ENCODE measurements at places on chromosomes 4 and X.

- DNase-seq: no peak
These were observed 138.7 kb upstream of the LIMCH1 start for GRCh38 chr4:41399231-41399630.

DNA sequence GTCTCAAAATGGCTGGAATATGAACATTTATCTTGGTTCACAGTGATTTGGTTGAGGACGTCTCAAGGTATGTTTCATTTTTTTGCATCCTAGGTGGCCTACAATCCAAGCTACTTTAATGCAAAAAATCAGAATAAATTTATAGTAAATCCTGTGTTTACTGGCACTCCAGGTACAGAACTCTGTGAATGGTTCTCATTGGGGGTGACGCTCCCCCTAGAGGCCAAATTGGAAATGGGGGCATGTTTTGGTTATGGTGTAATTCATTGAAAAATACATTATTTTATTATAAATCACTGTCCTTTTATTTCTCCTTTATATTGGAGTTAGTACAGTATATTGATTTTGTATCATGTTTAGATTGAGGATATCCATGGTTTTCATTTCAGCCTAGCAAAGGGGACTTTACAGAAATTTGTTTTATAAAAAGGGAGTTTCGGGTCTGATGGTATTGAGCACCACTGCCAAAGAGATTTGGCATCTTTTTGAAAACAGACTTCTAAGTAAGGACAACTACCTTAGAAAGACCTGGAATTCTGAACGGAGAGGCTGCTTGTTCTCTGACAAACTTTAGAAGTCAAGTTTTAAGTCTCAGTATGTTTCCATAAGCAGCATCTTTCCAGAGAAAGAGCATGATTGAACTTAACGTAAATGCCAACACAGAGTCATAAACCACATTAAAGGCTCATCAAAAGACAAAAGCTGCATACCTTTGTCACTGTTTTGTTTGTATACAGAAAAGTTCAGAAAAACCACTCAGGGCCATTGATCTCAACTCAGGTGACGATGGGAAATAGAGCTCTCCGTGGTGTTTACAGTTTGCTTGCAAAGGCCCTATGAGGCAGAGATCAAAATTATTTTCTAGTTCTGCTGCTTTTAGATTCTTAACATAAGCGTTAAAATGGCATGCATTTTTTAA, 19.4 kb downstream of the MTM1 start:
- DNase-seq: no peak

GRCh38 chrX:103442536-103442901, 66.2 kb downstream of the BEX3 start:
- no peak for DNase-seq

GRCh38 chr4:64360664-64361398, 48.4 kb downstream of the TECRL start:
- DNase-seq: no peak

DNA sequence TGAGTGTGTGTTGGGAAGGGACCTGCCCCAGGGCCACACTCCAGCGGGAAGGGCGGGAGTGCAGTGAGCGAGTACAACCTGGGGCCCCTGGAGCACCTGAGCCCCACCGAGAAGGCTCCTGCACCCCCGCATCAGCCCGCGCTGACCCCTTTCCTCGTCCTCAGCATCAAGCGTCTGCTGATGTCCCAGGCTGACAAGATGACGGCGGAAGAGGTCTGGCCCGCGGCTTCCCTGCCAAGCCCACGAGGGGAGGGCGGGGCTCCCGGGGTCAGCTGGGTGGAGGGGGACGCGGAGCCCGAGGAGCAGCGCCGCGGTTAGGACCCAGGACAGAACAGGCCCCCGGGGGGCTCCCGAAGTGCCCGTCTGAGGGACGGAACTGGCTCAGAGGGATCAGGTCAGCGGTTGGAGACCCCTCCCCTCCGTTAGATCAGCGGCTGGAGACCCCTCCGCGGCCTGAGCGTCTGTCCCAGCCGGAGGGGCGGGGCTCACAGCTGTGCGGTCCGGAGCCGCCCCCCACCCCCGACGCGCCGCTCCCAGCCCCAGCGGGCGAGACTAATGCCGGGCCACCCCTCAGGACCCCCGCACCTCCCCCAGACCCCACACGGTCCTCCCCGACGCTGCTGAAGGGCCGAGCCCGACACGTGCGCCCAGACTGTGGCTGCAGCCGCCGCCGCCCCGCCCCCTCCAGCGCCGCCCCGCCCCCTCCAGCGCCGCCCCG, 6.7 kb downstream of the MYL5 start:
- DNase-seq: peak; percentile 66

DNA sequence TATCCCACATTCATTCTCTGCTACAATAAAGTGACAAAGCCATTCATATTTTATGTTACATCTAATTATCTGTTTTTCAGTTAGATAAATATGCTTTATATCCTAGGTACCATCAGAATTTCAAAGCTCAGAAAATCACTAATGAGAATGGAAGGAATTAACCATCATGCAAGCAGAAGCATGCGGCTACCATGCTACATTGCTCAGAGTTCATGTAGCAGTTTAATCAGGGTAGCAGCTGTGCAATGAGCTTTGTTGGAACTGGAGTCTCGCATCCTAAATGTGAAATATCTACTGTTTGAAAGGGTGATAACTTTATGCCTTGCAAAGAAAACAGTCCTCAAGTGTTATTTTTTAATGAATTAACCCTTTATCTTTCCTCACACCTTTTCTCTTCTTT, 77.5 kb downstream of the SNCA start:
- no peak for DNase-seq

DNA sequence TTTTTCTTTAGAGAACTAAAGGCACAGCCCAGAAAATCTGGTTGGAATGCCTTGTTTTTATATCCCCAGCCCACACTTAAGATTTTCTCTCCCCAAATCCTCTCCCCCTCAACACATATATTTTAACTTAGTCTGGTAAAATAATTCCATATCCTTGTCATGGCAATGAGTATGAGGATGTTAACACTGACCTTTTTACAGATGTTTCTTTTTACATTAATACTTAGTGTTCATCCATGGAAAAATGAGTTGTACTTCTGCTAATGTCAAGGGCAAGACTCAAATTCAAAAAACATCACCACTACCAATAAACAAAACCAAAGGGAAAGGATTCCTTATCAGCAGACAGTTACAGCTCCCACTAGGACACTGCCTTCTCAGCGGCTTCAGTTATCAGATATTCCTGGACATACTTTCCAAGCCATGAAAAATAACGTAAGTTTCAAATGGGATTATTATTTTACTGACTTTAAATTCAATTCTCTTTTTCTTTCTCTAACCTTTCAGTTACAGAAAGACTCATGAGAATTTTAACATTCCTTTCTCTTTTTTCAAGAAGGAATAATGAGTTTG, 83.3 kb downstream of the RASL11B start:
- no peak for DNase-seq

- DNase-seq: no peak
These were observed 203.3 kb upstream of the HS3ST1 start for GRCh38 chr4:11632025-11632424.
